ENCODE measurements at places on chromosomes 6 and 20.

DNA sequence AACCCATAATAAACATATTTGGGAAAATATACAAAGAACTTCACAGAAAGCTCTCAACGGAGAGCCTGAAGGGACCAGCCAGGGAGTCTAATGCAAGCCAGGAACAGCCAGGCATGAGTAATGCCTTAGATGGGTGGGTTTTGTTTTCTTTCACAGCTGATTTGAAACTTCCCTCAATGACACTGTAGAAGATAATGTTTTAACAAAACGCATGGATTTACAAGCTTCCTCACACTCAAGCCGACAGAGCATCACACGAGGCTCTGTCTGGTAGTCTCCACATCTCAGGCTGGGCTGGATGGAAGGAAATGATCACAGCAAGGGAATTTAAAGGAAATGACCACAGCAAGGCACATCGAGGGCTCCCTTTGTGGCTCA, 113.9 kb downstream of the GMPR start:
- DNase-seq, result no peak

DNA sequence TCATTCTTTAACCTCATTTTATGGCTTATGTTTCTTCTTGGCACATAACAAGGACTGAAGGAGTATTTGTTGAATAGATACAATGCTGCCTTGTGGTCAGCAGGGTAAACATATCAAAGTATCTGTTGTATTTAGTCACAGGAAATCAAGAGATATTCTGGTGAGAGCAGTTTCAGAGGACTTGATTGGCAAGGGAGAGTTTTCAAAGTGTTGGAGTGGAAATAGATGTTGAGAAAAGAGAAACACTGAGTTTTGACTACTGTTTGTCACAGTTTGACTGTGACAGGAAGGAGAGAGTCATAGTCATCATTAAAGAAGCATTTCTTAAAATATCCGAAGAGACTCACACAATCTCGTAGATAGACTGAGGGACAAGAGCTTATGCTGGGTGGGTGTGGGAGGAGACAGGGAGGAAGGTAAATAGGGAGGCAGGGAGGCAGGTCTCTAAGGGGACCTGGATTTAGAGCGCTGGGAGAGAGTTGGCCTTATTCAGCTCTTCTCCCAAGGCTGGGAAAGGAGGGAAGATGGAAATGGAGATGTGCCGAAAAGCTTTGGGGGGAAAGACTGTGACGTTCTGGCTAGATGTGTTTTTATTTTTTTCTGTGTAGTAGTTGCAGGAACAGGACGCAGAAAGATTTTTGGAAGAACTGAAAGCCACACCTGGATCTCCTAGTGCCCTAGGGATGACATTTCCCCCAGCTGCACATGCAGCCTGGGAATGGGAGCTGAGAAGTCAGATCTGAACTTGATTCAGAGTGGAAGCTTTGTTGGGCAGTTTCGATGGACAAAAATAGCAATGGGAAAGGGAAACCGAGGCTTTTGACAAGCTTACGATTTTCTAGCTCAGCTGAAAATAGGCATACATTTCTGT, 65.0 kb upstream of the IFNGR1 start:
- no peak for DNase-seq

GRCh38 chr6:138691595-138692057, 81.9 kb upstream of the CCDC28A start:
- DNase-seq, result no peak

DNA sequence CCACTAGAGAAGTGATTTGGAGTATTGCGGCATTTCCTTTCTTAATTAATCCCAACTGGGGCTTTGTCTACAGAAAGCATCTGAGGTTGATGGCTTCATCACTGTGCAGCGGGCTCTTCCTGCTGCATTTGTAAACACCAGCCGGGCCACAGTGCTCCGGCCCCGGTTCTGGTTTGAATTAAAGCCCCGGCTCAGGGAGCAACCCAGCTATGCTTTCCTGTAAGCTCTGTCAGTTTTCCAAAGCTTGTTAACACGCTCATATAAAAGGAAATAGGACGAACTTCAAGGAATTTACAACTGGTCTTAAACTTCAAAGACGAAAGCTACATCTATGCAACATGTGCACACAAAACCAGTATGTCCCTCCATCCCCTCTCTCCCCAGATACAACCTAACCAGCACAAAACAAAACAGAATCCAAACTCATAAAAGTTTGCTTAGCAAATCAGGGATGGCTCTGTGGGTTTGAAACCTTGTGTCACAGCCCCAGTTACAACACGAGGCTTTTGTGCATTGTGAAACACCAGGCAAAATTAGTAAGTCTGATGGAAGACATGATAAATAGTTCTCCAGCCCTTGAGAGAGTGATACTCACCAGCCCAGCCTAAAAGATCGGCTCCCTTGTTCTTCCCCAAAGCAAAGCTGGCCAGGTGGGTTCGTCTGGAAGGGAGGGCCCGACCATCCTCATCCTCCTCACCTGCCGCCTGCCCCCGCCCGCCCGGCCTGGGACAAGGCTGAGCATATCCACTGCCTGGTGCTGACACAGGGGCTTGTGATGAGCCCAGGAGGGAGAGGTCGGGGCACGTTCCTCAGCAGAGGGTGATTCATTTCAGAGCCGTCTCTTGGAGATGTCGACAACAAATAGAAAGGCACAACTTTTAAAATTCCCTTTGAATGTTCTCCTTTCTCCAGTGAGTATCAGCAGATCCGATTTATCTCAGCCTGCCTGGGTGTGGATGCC, 197.9 kb downstream of the TFAP2C start:
- no peak for DNase-seq

- no peak for DNase-seq
Observed at GRCh38 chr6:99446076-99446475, 21.0 kb upstream of the PNISR start.

GRCh38 chr6:28769626-28770402, 154.0 kb downstream of the TRIM27 start:
- no peak for DNase-seq

DNA sequence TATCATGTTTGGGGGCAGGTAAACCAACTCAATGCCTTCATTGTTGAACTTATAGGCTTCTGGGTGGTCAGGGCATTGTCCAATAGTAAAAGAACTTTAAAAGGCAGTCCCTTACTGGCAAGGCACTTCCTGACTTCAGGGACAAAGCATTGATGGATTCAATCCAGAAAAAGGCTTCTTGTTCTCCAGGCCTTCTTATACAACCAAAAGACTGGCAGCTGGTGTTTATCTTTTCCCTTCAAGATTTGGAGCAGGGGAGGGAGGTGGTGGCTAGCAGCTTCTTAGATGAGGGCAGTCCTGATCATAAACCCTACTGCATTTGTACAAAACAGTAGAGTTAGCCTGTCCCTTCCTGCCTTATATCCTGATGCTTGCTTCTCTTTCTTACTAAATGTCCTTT, 57.5 kb downstream of the NCOA3 start:
- no peak for DNase-seq

- no peak for DNase-seq
Observed at GRCh38 chr6:100427452-100427851, 37.3 kb downstream of the SIM1 start.

DNA sequence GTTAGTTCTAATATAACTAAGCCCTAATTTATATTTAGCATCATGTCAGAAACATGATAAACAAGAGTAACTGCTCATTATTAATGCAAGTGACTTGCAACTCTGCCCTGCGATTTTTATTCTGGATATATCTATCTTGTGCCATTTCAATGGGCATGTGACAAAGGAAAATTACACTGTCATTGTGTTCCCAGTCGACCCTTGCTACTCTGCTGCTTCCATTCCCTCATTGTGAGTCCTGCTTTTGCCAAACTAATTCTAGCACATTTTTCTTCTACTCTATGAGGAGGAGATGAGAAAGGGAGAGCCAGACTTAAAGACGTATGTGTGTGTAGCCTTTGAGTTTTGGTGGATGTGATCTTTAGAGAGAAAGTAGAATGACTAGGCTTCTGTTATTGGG, 275.9 kb downstream of the ARHGAP18 start:
- DNase-seq, result no peak

- no peak for DNase-seq
Observed at GRCh38 chr6:90397929-90398674, 101.5 kb upstream of the BACH2 start.

- DNase-seq, result no peak
Observed at GRCh38 chr6:112557435-112557834, 210.3 kb downstream of the RFPL4B start.

- no peak for DNase-seq
Observed at GRCh38 chr6:121437851-121438651, 2.6 kb downstream of the GJA1 start.

DNA sequence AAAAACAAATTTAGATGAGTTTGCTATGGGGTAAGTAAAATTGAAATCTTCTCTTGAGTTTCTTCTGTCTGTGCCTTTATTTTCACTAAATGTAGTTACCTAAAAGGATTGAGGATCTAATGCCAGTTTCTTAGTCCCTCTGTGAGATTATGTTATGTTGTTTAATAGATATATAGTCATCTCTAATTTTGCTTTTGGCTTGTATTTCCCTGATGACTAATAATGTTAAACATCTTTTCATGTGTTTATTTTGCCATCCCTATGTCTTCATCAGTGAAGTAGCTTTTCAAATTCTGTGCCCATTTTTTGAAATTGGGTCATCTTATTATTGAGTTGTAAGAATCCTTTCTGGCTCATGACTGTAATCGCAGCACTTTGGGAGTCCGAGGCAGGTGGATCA, 13.7 kb downstream of the QRSL1 start:
- no peak for DNase-seq

- no peak for DNase-seq
Observed at GRCh38 chr20:54133434-54134427, 40.1 kb downstream of the CYP24A1 start.

DNA sequence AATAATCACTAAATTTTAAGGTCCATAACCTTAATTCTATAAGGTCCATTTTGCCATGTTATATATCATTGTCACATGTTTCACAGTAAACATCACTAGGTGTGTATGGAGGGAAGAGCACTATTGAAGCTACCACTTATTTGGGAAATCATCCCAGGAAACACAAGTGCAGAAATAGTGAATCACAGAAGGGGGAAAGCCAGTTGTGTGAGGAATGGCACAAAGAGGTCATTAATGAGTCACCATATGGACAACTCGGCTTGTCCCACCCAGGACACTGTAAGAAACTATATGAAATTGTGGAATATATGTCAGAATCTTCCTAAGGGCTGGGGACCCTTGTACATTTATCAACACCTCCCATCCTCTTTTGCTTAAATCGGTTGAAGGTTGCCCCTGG, 13.7 kb downstream of the BTN3A1 start:
- DNase-seq, result no peak

GRCh38 chr6:154386848-154387717, 30.5 kb upstream of the IPCEF1 start:
- DNase-seq, result no peak

DNA sequence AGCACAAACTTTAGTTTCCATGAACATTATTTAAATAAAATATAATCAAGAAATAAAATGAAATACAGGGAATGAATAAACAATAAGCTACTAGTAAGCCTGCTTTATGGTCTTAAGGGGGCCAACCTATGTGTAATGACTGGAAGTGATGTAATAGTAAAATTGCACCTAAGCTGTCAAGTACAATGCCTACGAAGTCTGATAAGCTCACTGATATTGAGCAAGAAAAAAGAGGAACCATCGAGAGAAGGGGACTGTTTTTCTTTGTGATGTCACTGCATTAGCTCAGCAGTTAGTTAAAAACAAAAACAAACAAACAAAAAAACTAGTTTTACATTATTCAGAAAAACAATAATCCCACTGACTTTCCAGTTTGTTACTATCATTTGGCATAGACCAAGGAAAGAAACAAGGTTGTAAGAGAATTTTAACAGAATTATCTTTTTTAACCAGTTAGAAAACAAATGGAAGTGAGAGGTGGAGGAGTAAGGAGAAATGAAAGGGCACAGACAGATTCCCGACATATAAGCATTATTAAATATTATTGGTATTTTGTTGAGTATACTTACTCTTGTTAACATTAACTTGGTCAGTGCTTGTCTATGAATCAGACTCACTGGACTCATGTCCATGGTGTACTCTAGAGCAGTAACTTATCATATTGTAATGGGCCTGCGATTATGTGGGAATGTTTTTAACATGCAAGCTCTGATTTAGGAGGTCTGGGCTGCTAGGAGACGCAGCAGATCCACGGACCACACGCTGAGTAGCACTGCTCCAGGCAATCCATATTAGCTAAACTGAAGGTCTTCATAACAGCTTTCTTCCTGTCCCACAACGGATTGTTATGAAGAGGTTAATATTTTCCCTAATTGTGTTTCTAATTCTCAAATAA, 99.6 kb upstream of the HMGCLL1 start:
- DNase-seq, result no peak

GRCh38 chr20:10332656-10333415, 101.2 kb downstream of the MKKS start:
- no peak for DNase-seq

- DNase-seq, result no peak
Observed at GRCh38 chr6:13766201-13766634, 48.1 kb downstream of the MCUR1 start.

- DNase-seq, result no peak
Observed at GRCh38 chr6:95576998-95577303, 384 bp upstream of the MANEA start.

DNA sequence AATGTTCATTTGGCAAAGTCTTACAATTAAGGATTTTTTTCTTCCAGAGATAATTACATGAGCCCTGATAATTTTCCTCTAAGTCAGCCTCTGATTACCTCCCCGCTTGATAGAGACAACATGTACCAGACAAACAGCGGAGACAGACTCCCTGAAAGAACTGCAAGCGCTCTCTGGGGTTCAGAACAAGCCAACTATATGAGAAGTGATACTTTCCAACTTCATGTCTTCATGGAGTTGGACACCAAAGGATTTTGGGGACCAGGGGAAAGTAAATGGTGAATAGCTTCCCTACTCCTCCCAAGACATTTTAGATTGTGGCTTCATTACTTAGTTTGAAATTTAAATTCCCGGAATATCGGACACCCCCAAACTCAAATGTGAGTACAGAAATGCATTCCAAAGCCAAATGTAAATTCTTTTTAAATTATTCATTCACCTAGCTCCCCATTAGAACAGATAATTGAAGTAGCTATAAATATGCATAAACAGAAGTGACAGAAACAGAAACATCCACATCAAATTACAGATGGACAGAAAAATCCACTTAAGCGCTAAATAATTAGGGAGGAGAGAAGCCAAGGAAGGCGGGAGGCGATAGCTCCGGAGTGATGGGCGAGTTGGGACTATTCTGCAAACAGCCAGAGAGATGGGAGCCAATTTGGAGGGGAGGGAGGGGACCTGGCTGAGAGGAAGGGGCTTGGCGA, 129.7 kb upstream of the AKAP12 start:
- no peak for DNase-seq

GRCh38 chr6:160076009-160076408, 45.6 kb upstream of the SLC22A1 start:
- no peak for DNase-seq

DNA sequence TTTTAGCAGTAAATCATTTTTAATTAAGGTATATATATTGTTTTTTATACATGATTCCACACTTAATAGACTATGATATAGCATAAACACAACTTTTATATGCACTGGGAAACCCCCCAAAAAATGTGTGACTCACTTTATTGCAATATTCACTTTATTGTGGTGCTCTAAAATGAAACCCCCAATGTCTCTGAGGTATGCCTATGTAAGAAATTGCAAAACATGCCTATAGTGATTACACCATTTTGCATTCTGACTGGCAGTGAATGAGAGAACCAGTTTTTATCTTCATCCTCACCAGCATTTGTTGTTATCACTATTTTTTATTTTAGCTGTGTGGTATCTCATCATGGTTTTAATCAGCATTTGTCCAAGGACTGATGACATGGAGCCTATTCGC, 8.5 kb upstream of the CST11 start:
- DNase-seq, result no peak
